ENCODE measurements at places on chromosomes 3 and 15.

GRCh38 chr3:168988853-168989252 is 674.7 kb downstream of the MECOM start:
- DNase-seq = no peak

GRCh38 chr3:132569153-132569552 is 27.9 kb upstream of the ACKR4 start:
- DNase-seq = no peak

- no peak for DNase-seq
Measured at GRCh38 chr3:170078620-170079281, 41.0 kb downstream of the GPR160 start.

GRCh38 chr3:126102530-126102951 is 18.6 kb upstream of the SLC41A3 start:
- DNase-seq = no peak

GRCh38 chr15:70111203-70112073 is 13.7 kb upstream of the TLE3 start:
- DNase-seq = peak; percentile 32

- DNase-seq = no peak
Measured at GRCh38 chr3:66317750-66318376, 97.1 kb downstream of the SLC25A26 start.

DNA sequence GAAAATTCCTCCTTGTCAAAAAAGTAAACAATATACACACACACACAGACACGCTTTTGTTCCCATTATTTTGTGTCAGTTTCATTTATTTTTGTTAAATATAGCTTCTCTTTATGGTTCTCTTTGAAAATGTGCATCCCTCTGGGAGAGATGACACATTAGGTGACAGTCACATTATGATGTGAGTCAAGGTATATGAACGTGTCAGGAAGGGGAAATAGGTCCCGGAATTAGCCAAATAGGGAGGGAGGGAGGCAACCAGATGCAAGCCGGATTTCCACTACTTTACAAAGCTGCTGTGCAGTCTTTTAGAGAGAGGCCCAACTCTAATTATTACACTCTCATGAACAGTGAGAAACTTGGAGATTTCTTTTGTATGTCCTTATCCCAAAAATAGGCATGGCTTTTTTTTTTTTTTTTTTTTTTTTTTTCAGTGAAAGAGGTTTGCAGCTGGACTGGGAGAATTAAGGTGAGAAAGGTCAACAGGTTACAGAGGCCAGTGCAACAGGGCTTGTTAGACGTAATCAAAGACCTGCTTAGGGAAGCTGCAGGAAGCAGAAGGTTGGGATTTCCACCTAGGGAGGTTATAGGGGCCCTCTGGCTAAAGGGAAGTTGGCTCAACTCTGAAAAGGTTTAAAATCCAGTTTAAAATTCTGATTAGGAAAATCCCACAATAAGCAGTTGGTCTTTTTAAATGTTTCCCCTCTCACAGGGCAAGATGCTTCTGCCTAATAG is 240.5 kb upstream of the UBE2E1 start:
- no peak for DNase-seq

DNA sequence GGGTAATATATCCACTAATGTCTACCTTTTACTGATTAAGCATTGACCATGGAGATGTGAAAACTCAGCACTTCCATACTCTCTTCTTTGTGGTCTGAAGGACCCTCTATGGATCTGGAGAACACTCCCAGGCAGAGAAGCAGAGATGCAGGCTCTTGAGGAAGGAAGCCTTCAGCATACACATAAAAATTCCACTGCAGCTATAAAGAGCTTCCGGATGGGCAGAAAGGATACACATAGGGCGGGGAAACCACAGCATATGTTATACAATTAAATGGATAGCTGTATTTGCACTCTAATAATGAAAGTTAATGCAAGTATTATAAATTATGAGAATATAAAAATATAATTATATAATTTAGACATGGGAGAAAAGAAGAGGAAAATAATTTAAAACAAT is 1258.2 kb upstream of the ALCAM start:
- DNase-seq = no peak

GRCh38 chr15:76376816-76377215 is 40.2 kb downstream of the ISL2 start:
- no peak for DNase-seq

DNA sequence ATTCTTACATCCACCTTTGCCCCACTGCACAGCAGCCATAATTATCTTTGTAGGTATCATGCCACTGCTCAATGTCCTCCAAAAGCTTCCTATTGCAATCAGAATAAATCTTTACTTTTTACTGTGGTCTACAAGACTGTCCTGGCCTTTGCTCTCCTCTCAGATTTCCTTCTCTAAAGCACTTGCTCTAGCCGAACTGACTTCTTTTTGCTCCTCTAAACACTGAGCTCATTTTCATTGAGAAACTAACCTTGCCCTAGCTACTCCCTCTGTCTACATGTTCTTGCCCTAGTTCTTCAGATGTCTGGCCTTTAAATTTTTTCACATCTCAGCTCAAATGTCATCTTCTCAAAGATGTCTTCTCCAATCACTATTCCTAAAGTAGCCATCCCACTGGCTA is 342.8 kb downstream of the TBC1D5 start:
- DNase-seq = no peak

GRCh38 chr3:129181819-129182218 is 1.9 kb downstream of the CNBP start:
- no peak for DNase-seq

DNA sequence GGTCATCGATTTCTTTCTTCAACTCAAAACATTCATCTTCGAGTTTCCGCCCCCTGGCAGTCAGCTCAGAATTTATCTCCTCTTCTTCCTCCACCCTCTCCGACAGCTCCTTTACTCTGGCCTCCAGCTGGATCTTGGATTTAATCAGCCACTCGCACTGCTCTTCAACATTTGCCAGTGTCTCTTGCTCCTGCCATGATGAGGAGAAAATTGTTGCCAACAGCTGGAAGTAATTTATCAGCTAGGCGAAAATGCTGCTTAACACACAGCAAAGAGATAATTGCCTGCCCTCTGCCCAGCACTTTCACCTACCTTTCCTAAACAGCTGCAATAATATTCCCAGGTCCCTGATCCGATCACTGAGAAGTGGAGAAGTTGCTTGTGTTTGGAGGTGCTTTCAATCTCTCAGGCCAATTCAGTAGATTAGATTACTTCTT is 69.3 kb downstream of the MYH15 start:
- DNase-seq = no peak

GRCh38 chr15:32998979-32999672 is 195.4 kb downstream of the FMN1 start:
- DNase-seq = no peak

GRCh38 chr15:41930221-41930866 is 36.5 kb upstream of the SPTBN5 start:
- no peak for DNase-seq

DNA sequence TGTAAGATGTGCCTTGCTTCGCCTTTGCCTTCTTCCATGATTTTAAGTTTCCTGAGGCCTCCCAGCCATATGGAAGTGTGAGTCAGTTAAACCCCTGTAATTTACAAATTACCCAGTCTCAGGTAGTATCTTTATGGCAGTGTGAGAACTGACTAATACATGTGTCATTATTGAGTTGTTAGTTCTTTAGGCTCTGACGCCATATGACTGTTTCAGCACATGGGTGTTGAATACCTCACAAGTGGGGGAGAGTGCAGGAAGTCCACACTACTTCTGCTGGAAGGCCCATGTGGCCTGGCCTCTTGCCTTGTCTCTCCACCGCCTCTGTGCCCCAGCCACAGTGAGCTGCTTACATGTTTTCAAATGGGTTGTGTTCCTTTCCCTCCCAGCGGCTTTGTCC is 28.5 kb downstream of the MFSD1 start:
- DNase-seq = no peak

DNA sequence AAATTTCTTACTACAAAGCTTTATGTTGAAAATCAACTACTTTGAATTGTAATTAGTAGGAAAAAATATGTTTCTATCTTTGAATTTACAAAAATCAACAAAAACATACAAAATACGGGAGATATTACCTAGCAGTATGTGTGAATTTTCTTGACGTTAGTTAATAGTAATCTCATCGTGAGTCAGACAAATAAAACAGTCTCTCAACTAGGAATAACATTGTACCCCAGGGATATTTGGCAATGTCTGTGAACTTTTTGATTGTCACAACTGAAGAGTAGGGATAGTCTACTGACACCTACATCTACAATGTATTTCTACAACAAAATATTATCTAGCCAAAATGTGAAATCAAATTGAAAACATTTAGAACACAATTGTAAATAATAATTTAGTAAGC is 250.3 kb downstream of the POLQ start:
- no peak for DNase-seq

GRCh38 chr3:58000306-58001085 is 7.7 kb upstream of the FLNB start:
- no peak for DNase-seq

- DNase-seq = no peak
Measured at GRCh38 chr15:73822998-73823397, 50.4 kb upstream of the TBC1D21 start.

DNA sequence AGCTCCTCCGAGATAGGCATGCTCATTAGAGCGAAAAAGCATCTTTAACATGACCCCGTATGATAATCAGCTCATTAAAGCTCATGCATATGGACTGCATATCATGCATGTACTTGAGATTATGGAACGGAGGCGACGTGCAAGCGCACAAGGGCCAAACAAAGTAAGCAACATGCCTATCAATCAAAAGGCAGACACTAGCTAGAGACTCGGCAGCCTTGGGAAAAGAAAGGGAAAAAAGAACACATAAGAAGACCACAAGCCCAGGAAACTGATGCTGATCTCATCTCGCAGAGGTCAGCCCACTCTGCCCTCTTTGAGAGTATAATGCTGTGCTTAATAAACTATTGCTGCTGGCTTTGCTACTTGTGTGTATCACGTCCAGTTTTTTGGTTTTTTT is 2.6 kb upstream of the ACOX2 start:
- DNase-seq = no peak

GRCh38 chr3:72301779-72302178 is 516.8 kb upstream of the PROK2 start:
- no peak for DNase-seq

GRCh38 chr15:31477851-31478701 is 151.4 kb downstream of the KLF13 start:
- no peak for DNase-seq

DNA sequence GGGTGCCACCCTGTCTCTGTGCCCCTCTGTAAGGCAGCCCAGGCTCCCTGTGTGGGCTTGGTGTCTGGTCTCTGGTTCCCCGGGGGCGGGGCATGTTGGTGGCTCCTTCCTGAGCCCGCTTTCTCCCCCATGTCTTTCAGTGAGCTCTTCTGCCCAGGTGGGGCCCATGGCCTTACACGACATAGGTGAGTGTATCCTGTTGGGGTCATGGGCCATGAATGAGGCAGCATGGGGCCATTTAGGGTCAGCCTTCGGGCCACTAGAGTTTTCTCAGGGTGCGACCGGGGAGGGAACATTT is 195.1 kb downstream of the UBE3A start:
- no peak for DNase-seq

GRCh38 chr3:22315925-22316324 is 564.9 kb upstream of the ZNF385D start:
- DNase-seq = no peak

DNA sequence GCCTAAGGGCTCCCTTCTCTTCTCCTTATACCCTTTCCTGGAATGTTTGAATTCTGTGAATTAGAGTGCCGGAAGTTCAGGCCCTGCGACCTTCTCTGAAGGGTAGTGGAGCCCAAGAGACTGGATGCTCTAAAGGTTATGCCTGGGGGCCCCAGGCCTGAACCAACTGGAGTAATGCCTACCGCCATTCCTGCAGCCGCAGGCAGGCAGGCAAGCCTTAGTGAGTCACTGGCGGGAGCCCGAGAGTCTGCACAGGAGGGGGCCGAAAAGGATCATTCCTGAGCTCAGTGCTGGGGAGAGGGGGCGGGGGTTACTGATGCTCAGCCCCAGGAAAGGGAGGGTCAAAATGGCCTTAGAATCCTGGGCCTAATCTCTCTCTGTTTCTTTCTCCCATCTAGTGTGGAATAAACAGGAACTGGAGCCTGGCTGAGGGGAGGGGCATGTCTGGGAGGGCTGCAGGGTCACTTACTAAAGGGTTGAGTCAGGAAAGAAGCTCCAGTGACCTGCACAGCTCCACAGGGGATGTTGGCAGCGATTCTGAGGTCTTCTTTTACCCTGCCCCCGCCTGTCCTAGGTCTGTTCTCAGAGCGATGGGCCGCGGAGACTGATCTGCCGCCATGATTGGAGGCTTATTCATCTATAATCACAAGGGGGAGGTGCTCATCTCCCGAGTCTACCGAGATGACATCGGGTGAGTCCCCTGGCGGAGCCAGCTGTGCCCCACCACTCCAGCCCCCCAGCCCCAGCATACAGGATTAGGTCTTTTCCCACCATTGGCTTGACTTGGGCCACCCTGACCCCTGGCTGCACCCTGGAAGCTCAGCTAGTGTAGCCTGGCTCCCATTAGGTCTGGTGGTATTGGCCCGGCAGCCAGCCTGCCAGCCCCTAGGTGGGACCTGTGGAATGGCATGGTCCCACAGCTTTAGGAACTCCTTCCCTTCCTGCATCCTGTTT is 2.0 kb downstream of the AP2M1 start:
- no peak for DNase-seq

- DNase-seq = no peak
Measured at GRCh38 chr3:174959556-174960065, 100.5 kb downstream of the NAALADL2 start.

DNA sequence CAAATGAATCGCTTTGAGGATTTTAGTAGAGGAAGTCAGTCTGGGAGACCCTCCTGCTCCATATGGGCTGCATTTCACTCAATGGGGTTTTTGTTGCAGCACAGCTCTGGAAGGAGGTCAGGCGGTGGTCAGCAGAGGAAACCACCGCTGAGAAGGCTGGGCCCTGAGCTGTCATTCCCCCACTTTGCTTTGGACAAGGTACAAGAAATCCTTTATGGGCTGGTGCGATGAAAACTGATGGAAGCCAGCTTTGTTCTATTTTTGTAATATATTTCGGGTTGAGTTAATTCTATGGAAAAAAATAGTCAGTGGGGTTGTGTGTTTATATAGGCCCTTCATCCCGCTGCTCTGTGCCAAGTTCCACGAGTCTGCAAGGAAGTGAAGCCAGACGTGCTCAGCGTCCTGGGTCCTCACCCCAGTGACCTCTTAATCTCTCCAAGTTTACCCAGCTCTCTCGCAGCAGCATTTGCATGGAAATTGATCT is 157.1 kb upstream of the TMC3 start:
- no peak for DNase-seq

DNA sequence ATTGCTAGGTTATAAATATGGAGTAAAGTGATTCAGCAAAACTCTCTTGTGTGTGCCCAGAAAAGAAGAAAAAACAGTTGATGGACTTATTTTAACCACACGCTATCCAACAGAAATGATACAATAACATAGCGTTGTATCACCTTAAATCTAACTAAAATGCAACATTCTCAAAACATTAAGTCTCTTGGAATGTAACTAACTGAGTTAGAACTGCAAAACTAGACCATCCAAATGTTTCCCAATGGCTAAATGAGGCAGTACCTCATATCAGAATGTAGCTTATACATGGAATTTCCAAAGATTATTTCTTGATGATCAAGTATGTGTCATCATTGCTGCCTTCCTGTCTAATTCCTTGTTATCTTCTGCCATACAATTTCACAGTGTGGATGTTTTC is 187.9 kb downstream of the CNTN3 start:
- DNase-seq = no peak

Measured in NCI-H2081 treated with DMSO at 0.1 percent for 48 hours (cell line).